Activated CD4-positive, alpha-beta T cell treated with anti-CD3 and anti-CD28 coated beads, Interleukin-2, amount 10 ng/mL, durations not matched to agents 7 days and 5 days (primary cell): ENCODE measurements at places on chromosomes 5 and 9.

DNA sequence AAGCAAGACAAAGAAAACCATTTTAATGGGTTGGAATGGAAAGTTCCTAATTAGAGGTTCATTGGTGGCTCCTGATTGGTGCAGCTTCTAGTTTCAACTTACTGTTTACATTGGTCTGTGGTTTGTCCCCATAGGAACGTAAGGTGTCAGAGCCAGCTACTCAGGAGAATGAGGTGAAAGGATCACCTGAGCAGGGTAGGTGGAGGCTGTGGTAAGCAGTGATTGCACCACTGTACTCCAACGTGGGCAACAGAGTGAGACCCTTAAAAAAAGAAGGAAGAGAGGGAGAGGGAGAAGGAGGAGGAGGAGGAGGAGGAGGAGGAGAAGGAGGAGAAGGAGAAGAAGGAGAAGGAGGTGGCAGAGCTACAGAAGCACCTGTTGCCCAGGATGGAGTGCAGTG, 30.4 kb downstream of the KCNIP1 start:
- no peak for DNase-seq

- DNase-seq, result no peak
Measured at GRCh38 chr5:151906246-151906645, 18.4 kb downstream of the GLRA1 start.

DNA sequence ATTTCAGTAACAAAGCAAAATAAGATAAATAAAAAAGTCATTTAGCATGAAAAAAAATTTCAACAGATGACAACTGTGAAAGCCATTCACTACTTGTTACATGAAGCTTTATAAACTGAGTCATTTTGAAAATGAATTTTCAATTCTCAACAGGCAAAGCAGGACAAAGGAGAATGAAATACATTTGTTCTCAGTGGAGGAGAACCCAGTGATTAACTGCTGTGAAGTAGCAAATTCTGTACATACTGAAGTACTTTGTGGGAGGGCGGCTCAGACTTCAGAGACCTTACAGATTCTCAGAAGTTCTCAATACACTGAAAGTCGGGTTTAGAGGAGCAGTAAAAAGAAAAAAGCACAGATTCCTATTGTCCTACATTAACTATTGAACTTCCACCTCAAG, 21.7 kb downstream of the SKIC3 start:
- DNase-seq, result no peak

DNA sequence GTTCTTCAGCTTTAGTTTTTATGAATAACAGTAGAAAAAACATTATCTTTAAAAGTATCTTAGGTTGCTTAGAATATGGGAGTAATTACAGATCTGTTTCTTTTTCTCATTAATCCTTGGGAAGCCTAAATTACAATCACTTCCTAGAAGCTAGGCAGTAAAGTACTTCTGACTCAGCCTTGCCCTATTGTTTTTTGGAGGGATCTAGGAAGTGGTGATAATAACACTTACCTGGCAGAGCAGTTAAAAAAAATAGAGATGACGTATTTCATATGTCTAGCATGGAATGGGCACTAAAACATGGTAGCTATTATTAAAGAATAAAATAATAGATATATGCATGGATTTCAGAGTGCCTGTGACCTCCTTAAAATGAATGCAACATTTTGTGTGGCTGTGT, 8.2 kb upstream of the FST start:
- DNase-seq, result no peak

DNA sequence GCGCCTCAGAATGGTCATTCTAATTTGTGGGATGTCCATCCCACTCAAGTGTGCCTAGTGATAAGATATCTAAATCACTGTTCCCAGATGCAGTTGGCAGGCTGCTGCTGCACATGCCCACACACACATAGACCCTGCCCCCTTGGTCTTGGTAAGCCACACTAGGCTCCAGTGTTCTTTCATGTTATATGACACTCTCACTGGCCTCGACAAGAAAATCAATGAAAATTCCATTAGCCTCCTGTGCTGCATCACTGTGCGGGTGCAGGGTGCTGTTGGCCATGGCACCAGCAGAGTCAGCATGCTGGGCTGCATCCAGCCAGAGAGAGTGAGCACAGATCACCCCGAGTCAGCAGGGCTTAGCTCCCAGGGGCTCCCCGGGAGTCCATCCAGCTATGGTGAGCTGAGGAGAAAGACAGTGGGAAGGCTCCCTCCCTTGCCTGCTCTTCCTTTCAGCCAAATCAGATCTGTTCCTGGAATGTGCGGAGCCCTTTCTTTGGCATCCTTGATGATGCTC, 59.9 kb downstream of the ABLIM3 start:
- DNase-seq, result no peak

- no peak for DNase-seq
Measured at GRCh38 chr5:154997746-154998145, 15.8 kb upstream of the KIF4B start.

GRCh38 chr5:180135128-180135955, 63.8 kb upstream of the RNF130 start:
- DNase-seq, result no peak

DNA sequence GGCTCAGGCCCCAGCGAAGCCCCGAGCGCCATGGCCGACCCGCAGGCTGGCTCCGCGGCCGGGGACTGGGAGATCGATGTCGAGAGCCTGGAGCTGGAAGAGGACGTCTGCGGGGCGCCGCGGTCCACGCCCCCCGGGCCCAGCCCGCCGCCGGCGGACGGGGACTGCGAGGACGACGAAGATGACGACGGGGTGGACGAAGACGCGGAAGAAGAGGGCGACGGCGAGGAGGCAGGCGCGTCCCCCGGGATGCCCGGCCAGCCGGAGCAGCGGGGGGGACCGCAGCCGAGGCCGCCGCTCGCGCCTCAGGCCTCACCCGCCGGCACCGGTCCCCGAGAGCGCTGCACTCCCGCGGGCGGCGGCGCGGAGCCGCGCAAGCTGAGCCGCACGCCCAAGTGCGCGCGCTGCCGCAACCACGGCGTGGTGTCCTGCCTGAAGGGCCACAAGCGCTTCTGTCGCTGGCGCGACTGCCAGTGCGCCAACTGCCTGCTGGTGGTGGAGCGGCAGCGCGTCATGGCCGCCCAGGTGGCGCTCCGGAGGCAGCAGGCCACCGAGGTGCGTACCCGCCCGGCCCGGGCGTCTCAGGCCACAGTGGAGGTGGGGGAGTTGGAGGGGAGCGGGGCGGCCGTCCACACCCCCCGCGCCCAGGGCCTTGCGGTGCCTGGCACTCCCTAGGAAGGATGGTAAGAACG, 1.6 kb downstream of the DMRT2 start:
- no peak for DNase-seq

DNA sequence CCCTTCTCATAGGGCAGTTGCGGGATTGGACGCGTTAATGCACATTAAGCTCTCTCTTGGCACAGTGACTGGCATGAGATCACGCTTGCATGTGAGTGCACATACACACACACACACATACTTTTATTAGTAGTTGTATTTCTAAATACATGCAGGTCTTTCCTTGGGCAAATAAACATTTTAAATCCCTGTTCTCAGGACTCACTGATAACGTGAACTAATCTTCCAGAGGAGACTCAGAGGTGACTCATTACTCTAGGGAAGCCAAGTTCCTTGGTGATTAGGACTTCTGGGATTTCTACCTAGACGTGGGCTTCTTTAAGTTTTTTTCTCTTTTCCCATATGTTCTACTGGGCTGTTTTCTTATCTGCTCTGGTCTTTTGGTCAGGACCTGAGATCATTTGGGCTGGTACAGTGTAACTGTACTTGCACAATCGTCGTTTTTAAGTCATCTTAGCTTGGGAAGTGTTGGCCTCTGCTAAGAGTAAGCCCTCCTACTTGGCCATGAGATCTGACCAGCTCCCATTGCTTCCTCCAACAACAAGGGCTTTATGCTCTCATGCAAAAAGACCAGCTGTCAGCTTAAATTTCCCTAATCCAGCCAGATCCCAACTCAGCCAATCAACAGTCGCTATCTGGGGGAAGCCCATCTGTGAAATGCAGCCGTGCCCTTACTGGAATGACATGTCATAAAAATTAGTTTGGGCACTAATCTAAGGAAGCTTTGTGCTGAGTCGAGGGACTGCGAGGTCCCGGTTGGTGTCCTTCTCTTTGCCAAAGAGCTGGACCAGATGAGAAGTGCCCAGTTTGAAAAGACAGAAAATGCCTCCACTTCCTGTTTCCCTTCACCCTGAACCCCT, 176.4 kb upstream of the ANKRD55 start:
- DNase-seq, result no peak

DNA sequence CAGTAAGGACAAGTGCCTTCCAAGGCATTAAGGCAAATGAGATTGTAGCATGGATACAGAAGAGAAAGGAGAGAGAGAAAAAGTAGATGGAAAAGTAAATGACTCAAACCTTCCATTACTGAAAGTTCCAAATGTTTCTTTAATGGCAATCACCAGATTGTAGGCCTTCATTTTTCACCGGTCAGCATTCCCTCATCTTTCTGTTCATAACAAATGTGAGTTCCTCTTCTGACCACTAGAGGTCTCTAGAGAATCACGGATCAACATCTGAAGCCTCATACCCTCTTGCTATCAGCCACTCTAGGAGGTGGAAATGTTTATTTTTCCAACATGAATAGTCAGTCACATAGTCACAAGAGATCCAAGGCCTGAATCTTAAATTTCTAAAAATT, 73.6 kb upstream of the RPS23 start:
- DNase-seq, result peak; percentile 25

- DNase-seq, result no peak
Measured at GRCh38 chr9:128382261-128382660, 11.1 kb downstream of the URM1 start.

- DNase-seq, result no peak
Measured at GRCh38 chr9:96289392-96289791, 12.6 kb downstream of the HSD17B3 start.

DNA sequence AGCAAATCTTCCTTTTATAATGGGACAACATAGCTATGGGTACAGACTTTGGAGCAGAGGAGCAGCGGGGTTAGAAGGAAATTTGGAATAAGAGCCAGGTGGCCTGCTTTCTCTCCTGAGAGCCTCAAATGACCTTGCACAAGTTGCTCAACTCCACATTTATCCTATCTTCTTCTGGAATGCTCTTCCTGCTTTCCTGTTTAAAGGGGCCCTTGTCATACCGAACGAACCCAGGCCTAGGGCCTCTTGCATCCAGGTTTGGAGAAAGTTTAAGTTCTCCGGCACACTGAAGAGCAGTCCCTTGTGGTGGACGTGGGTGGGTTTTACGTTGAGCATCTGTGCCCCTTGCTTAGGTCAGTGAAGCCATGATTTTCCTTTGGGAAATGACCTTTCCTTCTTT, 197.9 kb upstream of the NR3C1 start:
- no peak for DNase-seq

DNA sequence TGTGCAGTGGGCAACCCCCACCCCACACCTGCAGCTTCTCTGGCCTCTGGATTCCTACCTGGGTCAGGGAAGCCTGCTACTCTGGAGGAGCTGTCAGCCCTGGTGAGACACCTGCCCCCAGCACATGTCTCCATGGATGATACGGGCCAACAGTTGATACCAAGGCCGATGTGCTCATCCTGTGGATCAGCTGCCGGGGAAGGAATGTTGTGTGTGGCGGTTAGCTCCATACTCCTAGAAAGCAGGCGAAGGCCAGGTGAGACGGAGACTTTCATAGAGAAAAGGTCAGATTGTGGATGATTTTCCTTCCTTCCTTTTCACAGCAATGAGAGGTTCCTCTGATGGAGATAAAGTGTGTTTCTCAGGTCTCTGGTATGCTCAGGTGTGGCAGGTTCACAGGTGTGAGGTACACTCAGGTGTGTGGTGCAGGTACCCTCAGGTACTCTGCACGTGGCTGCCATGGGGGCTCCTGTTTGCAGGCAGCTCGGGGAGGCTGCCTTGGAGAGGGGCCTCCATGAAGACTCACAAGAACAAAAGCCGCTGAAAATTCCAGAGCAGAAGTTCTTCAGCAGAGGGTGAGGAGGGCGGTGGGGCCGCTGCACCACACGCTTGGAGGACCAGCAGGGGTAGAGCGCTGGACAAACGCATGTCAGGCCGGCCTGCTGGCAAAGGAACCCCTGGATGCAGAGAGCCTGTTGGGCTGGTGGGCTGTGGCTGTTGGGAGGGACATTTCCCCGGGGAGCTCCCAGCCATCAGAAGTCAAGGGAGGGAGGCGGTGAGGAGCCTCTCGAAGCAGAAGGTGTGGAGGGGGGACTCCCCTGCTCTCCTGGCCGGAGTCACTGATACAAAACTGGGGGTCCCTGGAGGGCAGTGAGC, 5.1 kb upstream of the AHRR start:
- no peak for DNase-seq

- DNase-seq, result no peak
Measured at GRCh38 chr9:84387821-84388220, 47.3 kb upstream of the SLC28A3 start.

DNA sequence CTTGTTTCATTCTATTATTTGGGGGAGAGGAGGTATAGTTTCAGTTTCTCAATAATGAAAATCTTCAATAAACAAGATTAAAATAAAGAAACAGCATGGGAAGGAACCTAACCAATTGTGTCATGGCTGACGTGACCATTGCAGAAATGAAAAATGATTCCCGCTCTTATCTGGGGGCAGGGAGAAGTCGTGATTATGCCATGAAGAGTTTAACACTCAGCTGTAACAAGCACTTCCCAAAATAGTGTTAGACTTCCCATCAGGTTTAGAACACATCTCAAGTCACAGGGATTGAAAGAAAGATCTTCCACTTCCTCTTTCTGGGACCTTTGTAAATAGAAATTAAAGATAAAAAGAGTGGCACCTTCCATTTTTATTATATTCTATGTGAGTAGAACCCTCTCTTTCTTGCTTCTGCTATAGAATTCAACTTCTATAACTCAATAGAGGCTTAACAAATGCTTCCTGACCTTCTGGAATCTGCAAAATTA, 122.2 kb downstream of the TRPM6 start:
- no peak for DNase-seq

- no peak for DNase-seq
Measured at GRCh38 chr5:515273-515836, 8.9 kb downstream of the SLC9A3 start.

DNA sequence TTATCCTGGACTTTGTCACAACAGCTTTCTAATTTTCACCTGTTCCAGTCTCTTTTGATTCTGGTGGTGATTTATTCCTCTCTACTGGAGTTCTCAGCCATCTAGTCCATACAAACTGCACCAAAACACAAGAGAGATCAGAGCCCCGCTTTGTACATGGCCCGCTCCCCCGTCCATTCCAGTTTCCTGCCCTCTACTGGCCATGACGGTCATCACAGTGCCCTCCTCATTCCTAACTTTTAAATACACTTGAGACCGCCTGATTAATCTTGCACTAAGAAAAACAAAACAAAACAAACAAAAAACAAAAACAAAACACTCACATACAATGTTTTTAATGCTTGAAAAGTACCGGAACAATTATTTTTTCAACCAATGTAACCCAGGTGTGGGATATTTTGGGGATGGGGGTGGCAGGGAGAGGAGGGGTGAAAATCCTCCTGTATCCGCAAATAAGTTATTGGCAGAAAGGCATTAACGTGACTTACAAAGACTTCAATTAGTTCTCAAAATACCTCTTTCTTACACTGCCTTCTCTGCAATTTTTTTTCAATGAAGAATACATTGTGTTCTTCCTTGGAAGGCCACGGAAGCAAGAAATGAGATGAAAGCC, 84.8 kb upstream of the PAM start:
- DNase-seq, result no peak
